ENCODE measurements at places on chromosomes 4 and X.

DNA sequence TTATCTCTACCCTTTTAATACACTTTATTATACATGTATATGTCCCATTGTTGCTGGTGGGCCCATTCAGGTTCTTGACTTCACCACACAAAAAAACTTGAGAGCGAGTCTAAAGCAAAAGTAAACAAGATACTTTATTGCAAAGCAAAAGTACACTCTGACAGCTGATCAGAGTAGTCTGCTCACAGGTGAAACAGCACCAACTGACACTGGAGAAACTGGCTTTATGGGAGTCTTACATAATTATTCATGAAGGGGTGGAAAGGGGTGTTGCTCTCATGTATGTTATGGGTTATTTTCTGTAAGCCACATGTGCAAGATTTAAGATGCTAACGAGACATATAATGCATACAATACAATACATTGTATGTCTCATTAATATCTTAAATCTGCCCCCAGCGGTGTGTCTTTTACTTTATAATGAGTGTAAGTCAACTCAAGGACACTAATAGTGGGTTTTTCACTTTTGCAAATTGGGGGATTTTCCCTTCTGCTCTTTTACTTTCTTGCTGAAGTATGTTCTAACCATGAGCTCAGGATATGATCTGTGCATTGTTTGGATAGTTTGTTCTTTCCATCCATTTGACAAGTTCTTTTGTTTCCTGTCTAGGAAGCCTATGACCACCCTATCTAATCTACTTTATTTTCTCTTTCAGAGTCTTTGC lies 256.1 kb upstream of the ITM2A start:
- no peak for DNase-seq

DNA sequence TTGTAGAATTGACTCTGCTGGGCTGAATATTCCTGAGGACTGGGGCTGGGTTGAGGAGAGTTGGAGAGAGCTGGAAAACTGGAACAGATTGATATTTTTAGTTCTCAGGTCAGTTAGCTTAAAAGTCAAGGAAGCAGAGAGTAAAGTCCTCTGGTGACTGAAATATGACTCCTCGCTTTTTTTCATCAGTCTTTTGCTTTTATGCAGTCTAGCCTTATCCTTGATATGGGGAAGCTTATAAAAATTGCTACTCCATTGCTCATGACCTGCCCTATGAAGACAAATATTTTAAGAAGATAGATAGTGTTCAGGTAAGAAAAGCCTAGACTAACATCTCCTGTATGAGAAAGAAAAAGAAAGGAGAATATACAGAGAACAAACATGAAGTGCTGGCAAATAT lies 152.7 kb downstream of the C4orf33 start:
- no peak for DNase-seq

DNA sequence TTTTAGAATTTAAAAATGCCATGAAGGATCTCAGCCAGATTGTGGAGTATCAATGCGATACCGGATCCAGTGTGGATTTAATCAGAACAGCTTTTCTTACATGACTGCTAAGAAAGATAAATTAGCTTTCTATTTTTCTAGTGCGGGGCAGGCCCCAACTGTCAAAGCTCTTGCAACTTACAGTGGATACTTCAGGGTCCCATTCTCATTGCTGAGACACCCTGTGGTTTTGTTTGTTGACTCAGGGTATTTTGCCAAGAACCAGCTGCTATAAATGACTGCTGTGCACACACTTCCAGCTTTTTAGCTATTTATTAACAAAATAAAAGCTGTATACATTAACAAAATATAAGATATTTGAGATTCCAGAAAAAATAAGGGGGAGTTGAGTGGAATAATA lies 166.4 kb downstream of the DCLK2 start:
- no peak for DNase-seq

DNA sequence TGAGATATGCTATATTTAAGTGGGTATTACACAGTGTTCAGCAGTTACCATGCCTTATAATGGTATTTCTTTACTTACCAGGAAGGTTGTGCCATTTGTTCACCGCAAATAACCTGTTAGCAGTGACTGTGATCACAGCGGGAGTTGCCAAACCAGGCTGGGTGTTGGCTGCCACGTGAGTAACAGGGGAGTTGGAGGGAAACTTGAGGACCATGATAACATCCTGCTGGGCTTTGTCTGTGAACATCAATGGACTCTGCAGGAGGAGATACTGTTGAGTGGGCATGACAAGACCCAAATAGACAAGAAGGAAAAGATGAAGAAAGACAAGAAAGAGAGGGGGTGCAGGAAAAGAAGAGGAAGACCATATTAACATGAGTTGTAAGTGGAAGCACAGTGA lies 242.9 kb downstream of the DCLK2 start:
- no peak for DNase-seq

- DNase-seq, result no peak
Observed at GRCh38 chr4:110139815-110140214, 58.6 kb downstream of the ELOVL6 start.

DNA sequence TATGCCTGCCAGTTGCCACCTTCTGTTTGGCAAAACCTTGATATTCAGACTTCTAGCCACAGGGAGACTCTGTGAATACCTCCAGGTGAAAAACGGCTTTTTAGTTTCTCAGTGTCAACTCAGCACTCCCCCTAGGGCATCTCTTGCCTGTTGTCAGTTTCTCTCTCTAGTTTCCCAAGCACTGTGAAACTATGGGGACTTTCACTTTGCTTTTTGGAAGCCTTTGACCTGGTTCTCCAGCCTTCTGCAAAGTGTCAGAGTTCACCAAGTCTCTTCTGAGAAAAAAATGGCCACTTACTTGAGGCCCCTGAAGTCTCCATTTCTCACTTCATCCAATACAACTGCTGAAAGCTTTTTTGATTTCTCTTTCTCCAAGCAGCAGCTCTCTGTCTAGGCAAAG lies 521.5 kb downstream of the INPP4B start:
- DNase-seq, result no peak

DNA sequence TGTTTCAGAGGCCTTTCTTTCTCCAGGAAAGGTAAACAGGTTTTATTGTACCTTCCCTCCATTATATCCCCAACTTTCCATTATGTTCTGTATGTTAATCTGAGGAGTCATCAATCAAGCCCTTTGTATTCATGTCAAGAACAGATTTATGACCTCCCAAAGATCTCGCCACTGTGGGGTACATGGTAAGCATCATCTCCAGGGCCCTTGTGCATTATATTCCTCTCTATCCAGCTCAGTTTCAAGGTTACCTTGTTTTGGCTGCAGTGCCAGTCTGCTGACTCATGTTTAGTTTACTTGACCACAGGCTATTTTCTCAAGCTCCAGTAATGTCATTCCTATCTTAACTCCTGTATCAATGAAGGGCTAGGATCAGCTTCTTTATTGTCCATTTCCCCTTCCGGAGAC lies 125.1 kb upstream of the FRMPD4 start:
- DNase-seq, result no peak

DNA sequence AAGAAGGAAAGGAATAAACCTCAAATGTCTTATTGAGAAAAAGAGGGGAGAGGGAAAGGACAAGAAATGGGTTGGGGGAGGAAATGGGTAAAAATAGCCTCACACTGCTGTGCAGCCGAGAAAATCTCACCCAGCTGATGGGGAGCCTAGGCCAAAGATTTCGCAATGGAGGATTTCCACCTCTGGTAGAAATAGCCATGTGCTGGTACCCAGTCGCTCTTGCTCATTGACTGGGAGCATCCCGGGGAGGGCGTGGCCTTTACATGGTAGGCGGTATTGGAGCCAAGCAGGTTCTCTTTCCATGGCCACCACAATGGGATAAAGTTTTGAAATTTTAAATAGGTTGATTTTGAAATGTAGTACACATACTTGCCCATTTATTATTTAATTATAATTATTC lies 255.1 kb upstream of the LDB2 start:
- no peak for DNase-seq
